ENCODE measurements at places on chromosomes 3 and 15. TPM values are rescaled to one million over a fixed set of nuclear protein-coding genes. Genes with fewer than 3 reads are reported as not detected.

DNA sequence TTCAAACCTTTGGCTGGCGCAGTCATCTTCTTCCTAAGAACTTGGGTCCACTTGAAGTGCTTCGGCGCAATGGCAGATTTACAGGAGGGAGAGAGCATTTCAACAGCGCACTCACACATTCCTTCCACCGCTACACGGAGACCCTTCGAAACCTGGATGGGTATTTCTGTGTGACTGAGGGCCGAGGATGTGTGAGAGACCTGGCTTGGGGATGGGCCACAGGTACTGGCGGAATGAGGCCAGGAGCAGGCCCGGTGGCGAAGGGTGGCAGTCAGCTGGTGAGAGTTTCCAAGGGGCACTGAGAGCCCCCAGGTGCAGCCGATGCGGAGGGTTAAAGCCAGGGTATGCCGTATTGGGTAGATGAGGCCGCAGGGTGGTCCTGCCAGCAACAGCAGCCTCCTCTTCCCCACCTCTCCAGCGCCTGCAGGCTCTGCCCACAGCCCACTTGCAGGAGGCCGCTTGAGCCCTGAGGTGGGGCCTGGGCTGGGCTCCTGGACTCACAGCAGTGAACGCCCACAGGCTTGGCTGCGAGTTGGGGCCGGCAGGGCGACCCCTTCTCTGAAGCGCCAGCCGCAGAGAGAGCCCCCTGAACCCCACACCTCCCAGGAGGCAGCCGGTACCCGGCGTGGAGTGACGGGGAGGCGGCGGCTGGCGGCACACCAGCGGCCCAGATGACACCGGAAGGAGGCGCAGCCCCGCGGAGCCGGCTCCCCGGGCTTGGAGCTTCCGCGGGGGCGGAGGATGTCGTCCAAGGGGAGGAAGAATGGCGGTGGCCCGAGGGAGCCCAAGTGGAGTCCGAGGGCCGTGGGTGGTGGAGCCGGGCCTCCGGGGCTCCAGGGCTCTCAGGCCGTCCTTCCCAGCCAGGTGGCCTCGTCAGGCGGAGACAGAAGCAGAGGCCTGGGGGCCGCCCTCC is 166.5 kb downstream of the NSMCE3 start:
- no peak for DNase-seq

DNA sequence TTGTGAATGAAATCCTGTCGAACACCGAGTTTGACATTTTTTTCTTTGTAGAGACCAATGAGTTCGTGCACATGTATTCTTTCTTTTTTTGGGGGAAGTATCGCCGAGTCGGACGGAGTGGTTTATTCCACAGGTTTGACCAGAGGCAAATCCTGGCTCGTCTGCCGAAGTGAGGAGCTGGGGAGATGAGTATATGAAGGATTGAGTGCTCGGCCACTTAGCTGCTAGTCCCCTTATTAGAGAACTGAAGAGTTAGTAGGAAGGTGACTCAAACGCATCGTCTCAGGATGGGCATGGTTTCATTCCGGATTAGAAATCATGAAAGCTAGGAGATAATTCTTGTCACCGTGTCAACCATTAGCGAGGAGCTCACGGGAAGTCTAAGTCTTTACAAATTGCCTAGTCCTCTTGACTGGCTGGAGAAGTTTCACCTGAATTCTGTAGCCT is 154.7 kb upstream of the GOLIM4 start:
- DNase-seq: peak; percentile 2

DNA sequence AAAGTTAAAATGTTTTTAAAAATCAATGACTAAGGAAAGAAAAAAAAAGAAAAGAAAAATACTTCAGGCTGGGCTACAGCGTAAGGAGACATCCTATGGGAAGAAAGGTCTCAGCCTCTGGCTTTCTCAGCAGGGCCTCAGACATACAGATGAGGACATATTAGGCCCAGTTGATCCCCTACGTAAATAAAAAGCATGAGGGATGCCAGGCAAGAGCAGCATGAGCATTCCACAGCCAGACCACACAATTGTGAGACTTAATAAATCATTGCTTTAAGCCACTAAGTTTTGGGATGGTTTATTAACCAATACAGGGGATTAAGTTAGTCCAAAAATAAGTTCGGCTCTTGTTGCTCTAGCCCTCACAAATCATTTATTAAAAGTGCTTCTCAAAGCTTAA is 394.1 kb upstream of the NECTIN3 start:
- no peak for DNase-seq

GRCh38 chr15:99993681-99994131 is 260.5 kb upstream of the LYSMD4 start:
- DNase-seq: no peak

DNA sequence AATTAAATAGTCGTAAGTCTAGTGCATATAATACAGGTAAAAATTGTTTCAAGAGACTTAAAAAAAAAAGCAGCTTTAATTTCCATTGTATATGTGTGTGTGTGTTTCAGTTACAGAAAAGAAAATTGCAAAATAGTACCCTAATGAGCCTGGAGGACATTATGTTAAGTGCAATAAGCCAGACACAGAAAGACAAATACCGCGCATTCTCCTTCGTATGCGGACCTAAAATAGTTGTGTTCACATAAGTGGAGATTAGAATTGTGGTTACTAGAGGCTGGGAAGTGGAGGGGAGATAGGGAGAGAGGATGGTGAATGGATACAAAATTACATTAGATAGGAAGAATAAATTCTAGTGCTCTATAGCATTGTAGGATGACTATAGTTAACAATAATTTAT is 3.6 kb downstream of the MESD start:
- DNase-seq: no peak

DNA sequence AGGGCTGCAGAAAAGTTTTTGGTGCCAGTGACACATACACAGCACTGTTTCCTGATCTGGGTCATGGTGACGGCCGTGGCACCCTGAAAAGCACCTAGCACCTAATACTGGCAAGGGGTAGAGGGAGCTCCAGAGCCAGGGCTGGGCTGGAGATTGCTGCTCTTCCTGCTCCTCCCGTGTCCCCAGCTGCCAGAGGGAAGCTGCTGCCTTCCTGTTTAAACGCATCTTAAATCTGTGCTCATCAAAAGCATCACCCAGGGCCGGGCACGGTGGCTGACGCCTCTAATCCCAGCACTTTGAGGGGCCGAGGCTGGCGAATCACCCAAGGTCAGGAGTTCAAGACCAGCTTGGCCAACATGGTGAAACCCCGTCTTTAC is 156.7 kb upstream of the MEF2A start:
- DNase-seq: peak; percentile 75

DNA sequence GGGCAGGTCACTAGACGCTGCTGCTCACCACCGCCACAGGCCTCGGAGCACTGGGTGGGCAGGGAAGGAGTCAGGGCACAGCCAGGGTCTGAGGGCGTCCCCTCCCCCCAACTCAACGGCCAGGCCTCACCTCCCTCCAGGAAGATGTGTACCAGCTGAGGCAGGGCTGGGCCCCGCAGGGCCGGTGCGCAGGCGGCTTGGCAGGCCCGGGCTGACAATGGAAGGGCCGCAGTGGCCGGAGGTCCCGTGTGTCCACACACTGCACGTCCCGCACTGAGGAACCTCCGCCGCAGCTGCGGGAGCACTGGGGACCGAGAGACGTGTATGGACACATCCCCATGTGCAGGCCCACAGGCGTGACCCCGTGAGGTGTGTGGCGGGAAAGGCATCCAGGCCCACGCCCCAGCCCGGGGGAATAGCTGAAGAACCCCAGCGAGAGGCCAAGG is 47.4 kb downstream of the ADAMTS7 start:
- no peak for DNase-seq

DNA sequence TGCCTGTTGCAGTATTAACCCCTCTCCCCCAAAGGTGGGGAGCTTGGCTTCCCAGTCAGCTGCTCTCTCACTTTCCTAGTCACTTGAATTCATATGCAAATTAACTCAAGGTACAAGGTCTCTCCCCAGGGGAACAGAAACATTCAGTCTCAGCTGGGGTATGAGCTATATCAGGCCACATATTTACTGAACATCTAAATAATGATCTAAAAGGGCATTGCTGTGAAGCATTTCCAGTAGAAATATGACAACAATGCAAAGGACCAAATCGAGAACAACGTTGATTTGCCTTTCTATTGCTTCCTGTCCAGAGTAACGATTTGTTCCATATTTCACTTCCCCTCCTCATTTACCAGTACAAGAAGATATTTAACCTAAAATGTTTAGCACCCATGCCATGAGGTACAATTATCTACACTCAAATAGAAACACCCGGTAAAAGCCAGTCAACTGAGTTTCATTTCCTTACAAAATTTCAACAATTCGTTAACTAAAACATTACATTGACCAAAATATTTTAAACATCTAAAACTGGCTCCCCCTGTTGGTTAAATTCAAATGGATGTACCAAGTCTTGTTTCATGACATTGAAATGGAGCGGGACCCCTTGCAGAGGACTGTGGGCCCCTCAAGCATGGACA is 36.5 kb upstream of the KLHL6 start:
- peak; percentile 41 for DNase-seq

ARPIN gene
- total RNA-seq: 14.8 TPM

COL6A5 gene
- not detected for total RNA-seq

NANOGP8 gene
- not detected for total RNA-seq
